GDM1 (cell line): ENCODE measurements at places on chromosomes 12 and 14.
A peak's percentile ranks its signal among the peaks of the same experiment; 100 is the strongest.

- DNase-seq, result no peak
Observed at GRCh38 chr12:125145196-125145595, 80.0 kb downstream of the AACS start.

DNA sequence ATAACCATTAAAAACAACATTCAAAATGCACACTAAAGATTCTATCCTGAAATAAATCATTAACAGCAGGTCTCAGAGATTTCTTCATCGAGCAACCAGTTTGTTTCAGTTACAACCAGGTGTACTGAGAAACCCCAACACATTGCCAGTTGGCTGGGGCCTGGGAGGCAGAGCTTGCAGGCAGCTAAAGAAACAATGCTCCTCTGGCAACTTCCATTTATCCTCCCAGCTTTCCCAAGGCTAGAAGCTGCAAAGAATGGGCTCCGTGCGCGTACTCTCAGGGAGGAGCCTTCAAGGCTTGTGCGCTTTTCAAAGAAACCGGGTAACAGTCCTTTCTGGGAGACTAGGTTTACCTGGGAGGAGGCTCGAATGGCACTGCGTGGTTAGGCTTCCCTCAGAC lies 181.6 kb downstream of the MSRB3 start:
- DNase-seq, result no peak

DNA sequence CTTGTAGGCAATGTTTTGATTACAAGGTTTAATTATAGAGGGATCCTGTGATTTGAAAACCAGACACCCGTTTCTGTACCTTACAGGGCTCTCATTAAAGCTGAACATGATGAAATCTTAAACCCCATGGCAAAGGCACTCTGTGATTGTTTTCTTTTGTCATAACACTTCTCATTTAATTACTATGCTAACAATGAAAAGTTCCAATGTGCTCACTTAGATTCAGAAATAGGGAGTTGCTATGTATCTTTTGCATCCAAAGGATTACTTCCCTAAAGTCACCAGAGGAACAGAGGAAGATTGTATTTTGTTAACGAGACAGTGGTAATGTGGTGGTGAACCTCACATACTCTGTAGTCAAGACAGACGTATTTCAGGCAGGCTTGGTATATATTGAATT lies 81.5 kb upstream of the MYF6 start:
- no peak for DNase-seq

- no peak for DNase-seq
Observed at GRCh38 chr12:10247436-10248058, 34.9 kb downstream of the GABARAPL1 start.

DNA sequence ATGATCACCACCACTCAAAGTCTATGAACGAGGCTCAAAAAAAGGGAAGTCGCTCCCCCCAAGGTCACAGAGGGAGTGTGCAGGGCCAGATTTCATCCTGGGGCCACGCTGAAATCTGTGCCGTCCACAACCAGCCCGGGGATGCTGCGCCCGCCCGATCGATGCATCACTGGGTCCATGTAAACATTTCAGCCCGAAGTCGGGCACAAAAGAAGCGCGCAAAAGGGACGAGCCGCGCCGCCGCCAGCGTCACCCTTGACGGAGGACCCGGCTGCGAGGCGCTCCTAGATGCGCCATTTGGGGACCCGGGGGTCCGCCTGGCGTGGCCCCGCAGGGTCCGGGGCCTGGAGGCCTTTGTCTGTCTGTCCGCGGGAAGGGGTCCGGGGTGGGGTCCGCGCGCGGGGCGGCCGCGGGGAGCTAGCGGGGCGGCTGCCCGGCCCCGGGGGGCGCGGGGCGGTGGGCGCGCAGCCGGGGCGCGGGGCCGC lies 503 bp downstream of the FBXO21 start:
- no peak for DNase-seq

- DNase-seq, result peak; percentile 23
Observed at GRCh38 chr12:62802984-62803383, 132.0 kb downstream of the PPM1H start.

- no peak for DNase-seq
Observed at GRCh38 chr12:49024543-49024942, 6.0 kb upstream of the PRKAG1 start.

GRCh38 chr14:68157971-68158371 lies 338.4 kb downstream of the RAD51B start:
- DNase-seq, result no peak

GRCh38 chr14:69014829-69015259 lies 35.7 kb upstream of the ACTN1 start:
- DNase-seq, result no peak

GRCh38 chr12:114395755-114396152 lies 10.2 kb downstream of the TBX5 start:
- DNase-seq, result no peak

GRCh38 chr14:74400031-74400685 lies 25.9 kb downstream of the SYNDIG1L start:
- no peak for DNase-seq

DNA sequence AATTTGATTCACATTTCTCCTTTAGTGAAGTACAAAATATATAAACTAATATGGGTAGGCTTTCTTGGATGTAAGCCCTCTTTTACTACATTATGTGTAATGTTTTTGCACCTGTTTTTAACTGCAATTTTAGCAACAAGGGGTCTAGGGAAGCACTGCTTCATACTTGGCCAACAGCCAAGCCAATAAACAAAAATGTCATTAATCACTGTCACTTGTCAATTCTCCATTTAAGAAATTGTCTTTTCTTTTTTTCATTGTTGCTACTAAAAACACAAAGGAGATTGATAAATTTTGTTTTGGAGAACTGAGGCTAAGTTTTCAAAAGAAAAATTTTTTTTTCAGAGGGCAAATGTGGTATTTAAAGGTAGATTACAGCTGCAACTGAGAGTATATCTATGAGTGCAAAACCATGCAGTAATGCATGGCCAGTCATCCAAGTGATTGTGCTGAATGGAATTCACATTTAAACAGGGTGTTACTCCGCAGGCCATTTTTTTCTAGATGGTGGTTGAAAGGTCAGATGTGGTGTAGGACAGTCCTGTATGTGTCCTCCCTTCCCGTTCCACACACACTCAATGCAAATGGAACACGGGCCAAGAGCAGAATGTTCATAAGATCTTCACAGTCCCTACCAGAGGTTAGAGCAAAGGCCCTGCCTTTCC lies 503.0 kb upstream of the LMO3 start:
- no peak for DNase-seq

GRCh38 chr12:132856581-132856980 lies 27.9 kb upstream of the GOLGA3 start:
- DNase-seq, result no peak

DNA sequence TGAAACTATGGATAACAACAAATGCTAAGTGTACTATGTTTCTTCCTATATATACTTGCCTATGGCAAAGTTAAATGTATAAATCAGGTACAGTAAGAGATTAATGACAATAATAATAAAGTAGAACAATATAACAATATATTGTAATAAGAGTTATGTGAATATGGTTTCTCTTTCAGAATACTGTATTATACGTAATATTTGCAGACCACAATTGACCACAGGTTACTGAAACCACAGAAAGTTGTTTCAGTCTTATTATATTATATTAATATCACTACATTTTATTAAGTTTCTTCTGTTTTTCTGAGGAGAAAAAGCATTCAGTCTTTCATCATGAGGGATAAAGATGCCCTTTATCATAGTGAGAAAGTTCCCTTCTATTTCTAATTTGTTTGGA lies 131.2 kb downstream of the EML1 start:
- no peak for DNase-seq

DNA sequence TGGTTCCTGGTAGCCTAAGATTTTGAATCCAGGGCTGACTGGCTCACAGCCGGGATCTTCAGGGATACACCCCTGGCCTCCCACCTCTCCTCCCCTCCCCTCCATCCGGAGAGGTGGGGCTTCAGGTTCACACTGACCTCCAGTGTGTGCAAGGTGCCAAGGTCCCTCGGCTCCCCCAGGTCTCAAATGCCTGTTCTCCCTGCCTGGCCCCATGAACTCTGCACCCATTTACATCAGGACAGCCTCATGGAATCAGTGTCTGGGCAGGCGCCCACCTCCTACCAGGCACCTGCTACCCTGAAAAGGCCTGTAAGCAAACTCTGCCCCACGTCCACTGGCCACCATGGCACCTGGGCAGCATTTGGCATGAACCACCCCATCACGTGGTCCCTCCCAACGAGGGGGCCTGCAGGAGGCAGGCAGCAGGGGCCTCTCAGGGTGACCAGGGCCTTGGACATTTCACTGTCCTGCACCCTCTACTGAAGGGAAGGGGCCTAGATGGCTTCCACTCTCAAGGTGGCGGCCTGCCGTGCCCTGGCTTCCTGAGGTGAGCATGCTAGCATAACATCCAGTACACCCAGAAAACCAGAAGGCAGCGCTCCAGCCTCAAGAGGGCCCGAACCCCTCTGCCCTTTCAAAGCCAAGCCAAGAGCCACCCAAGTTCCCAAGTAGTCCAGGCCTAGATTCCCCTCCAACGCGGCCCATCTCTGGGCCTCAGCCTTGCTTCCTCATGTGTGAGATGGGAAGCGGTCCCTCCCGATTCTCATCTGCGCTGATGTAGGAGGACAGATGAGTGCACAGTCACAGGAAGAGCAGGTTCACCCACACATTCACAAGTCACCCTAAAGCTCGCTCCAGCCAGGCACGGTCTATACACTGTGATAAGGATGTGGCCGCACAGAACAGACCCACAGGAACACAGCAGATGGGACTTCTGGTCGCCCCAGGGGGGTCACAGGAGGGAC lies 37.3 kb downstream of the CCDC85C start:
- no peak for DNase-seq

- no peak for DNase-seq
Observed at GRCh38 chr12:6555018-6555691, 687 bp downstream of the IFFO1 start.

DNA sequence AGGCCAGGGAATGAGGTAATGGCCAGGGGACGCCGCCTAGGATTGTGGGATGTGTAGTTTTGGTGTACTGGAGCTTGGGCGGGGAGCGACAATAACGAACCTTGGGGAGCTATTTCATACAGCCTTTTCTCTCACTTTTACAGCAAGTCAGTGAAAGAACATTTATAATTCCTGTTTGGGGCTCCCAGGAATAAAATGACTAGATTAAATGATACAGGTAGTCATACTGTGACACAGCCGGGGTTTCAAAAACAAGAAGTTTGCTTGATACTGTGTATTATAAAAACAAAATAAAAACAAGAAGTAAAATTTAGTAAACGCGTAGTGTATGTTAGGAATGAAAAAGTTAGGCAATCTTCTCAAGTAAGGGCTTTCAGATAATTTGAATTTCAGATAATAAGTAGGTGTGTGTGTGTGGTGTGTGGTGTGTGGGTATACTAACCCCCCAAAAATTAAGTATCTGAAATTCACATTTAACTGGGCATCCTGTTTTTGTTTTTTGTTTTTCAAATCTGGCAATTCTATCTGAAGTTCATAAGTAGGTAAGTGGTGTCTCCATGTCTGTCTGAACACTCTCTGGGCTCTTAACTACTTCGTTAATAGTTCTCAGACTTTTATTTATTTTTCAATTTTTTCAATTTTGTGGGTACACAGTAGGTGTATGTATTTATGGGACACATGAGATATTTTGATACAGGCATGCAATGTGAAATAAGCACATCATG lies 458 bp upstream of the DCTN2 start:
- no peak for DNase-seq

DNA sequence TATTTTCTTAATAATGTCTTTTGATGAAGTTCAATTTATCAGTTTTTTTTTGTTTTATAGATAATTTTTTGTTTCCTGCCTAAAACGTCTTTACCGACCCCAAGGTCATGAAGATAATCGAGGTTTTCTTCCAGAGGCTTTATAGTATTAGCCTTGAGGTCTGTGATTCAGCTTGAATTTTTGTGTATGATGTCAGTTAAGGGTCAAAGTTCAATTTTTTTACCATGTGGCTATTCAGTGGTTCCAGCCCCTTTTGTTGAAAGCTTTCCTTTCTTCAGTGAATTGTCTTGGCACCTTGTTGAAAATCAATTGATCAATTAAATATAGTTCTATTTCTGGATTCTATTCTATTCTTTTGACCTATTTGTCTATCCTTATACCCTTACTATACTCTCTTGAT lies 3.2 kb upstream of the MGST1 start:
- DNase-seq, result no peak

GRCh38 chr12:128797119-128798118 lies 26.3 kb downstream of the SLC15A4 start:
- DNase-seq, result no peak

- no peak for DNase-seq
Observed at GRCh38 chr12:11431486-11431885, 36.1 kb upstream of the PRB2 start.

- DNase-seq, result no peak
Observed at GRCh38 chr12:95790033-95790916, at the start of gene NTN4. NTN4 (minus strand) TSS chr12:95790764; CDS start chr12:95790309, 455 bp downstream.

DNA sequence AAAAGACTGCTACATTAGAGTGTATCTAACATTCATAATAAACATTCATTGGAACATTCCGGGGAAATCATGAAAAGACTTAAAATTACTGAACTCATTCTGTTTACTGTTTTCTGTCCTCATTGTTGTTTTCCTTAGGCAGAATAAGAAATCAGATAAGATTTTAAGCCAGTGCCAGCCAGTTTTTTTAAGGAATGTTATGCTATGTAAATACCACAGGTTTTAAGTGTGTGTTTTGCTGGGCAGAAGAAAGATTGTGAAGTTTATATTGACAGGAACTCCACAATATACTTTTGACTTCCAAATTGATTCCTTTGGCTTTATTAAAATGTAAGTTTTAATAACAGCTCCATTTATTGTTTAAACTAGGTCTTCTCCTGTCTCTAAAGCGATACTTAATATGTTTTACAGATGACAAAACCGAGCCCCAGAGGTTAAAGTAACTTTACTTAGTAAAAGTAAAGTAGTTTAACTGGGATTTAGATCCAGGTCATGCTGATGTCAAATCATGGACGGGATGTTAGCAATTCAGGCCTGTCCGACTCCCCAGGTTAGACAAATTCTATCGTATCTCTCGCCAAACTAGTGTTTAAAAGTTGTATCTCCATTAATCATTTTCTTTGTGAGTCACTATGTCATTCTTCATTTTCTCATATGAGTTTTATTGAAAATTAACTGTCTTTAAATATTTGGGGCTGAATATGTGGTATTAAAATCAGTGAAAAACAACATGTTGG lies 1.7 kb downstream of the LARP4 start:
- no peak for DNase-seq

DNA sequence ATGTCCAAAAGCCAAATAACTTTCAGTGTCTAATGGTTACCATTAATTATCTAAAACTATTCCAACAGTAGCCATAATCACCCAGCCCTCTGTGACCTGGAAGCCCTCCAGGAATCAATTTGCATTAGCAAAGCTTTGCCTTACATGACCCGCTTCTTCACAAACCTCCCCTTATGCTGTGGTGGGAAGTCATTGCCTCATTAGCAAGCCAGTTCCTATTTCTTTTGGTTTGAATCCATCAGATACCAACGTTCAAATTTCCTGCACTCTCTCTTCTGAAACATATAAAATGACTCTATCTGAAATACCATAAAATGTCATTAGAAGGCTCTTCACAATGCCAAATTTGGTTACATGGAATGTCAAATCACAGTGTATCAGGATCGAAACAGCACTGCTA lies 268.3 kb upstream of the PRKD1 start:
- no peak for DNase-seq

DNA sequence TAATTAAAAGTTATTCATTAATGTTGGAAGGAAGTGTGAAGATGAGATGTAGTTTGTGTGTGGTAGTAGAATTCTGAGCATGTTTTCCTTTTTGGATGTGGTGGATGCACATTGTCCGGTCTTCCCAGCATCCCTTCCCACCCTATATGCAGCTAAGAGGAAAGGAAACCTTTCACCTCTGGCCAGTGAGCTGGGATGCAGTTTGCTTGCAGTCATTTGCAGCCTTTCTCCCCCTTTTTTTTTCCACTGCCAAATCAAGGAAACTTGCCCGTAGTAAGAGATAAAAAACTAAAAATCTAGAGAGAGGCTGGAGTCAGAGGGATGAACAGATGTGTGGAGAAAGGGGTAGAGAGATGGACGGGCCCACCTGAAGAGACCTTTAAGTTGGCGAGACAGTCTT lies 72.5 kb upstream of the SLC38A2 start:
- DNase-seq, result no peak
